Muscle of back (tissue), 13 donors: ENCODE measurements at places on chromosomes 2 and 18. TPM values are rescaled to one million over a fixed set of nuclear protein-coding genes. Genes with fewer than 3 reads are reported as not detected.

The SERPINB3 gene
- not detected for polyA plus RNA-seq

DNA sequence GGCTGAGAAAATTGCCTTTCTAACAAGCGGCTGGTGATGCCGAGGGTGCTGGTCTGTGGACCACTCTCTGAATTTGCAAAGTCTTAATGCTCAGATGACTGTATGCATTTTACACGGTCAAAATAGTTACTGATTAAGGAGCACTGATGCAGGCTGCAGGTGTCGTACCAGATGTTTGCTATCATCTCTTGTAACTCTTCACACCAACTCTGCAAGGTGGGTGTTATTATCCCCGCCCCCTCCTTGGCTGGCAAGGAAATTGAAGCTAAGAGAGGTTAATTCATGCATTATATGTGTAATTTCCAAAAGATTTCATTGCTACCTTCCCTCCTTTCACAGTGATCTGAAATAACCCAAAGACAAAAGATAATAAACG lies 13.0 kb upstream of the LBH start:
- no peak for DNase-seq

The MALL gene
- 7.7 TPM for polyA plus RNA-seq

The RFX8 gene
- polyA plus RNA-seq, result 2.9 TPM

GRCh38 chr2:145958611-145959010 lies 1438.7 kb upstream of the ZEB2 start:
- no peak for DNase-seq

The LYPD6 gene
- 2.1 TPM for polyA plus RNA-seq

The PAX8 gene
- 0.22 TPM for polyA plus RNA-seq

DNA sequence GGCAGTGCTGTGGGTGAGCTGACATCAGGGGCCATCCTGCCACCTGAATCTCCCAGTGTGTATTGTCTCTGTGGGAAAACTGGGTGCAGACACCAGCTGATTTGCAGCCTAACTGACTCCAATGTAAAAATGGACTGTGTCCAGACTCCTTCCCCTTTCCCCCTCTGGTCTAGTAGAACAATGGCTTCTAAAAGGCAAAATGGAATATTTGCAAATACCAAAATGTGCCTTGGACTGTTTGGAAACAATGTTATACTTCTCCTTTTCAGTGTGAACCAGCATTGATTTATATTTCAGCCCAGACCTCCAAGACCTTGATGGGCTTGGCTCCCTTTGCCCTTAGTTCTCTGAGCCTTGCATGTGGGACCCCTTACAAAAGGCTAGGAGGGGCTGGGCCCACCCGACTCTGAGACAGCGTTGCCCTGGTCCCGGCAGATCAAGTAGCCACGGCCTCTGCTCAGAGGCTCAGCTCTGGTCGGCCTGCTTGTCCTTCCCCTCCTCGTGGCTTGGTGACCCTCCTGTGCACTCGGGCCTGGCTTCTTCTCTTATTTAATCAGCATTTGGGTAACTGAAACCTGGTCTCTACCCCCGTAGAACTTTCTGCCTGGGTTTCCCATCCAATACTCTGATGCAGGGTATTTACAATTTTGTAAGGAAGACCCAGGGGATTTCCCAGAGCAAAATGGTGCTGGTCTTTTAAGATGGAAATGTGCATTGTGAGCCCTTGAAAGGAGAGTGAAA lies 18.0 kb upstream of the ACKR3 start:
- DNase-seq, result no peak

The AMER3 gene
- polyA plus RNA-seq, result not detected

The ACYP2 gene
- polyA plus RNA-seq, result 22.4 TPM
